Renal cortex interstitium (tissue), 15 donors: ENCODE measurements at places on chromosomes 4 and X. TPM values are rescaled to one million over a fixed set of nuclear protein-coding genes. Genes with fewer than 3 reads are reported as not detected.

- DNase-seq: peak; percentile 38
These were observed 92.9 kb downstream of the EGF start for GRCh38 chr4:110005461-110006056.

DNA sequence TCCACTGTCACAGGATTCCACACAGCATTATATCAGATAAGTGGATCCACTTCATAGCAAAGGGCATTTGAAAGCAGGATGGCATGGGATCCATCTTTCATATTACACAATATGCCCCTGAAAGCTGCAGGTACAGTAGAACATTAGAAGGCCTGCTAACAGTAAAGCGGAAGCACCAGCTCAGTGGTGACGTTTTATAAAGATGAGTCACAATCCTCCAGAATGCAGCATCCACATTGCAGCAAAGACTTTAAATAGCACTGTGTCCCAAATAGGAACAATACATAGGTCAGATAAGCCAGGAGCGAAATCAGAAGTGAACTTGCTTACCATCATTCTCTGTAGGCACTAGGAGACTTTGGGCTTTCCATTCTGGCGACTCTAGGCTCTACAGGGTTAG lies 609.5 kb upstream of the FAT1 start:
- DNase-seq: no peak

DNA sequence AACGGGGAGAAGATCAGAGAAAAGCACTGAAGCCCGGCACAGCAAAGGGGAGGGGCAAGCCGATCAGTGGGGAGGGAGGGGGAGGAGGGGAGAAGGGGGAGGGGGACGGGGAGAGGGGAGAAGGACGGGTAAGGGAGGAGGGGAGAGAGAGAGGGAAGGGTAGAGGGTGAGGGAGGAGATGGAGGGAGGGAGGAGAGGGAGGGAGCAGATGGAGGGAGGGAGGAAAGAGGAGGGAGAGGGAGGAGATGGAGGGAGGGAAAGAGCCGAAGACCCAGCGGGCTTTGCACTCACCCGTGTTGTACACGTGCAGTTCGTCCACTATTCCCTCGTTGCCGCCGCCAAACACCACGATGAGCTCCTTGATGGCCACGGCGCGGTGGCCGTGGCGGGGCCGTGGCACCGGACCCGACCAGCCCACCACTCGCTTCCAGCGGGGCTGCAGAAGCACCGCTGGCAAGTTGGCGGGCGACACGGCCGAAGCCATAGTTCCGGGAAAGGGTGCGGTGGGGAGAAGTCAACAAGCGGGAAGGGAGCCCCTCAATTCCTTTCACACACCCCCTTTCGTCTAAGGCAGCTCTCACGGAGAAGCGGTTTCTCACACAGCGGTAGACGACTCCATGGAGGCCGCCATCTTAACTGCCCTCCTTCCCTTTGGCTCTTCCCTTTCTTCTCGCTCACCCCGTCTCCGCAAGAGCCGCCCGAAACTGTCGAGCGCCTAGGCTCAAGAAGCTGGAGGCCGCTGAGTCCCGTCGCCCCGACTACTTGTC lies 1.1 kb downstream of the HCFC1 start:
- no peak for DNase-seq

DNA sequence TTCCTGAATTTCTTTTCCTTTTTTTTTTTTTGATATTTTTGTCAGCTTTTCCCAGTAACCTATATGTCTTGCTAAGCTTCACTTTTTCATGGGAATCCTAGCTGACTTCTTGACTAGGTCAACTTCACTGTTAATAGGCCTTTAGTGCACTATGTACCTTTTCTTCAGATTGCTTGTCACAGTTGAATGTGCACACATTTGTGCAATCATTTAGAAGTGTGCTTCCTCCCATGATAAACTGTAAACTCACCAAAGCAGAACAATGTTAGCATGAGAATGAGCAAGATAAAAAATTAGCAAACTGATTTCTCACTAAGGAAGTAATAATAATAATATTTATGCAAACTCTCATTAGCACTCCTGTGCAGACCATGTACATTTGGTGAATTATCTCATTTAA lies 173.2 kb downstream of the PABPC4L start:
- DNase-seq: no peak

DNA sequence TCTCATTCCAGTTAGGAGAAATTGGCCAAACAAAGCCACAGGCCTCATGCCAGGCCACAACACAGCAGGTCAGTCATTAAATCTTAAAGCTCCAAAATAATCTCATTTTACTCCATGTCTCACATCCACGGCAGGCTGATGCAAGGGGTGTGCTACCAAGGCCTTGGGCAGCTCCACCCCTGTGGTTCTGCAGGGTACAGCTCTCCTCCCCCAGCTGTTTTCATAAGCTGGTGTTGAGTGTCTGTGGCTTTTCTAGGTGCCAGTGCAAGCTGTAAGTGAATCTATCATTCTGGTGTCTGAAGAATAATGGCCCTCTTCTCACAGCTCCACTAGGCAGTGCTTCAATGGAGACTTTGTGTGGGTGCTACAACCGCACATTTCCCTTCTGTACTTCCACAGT lies 949.2 kb downstream of the TECRL start:
- DNase-seq: no peak

- peak; percentile 34 for DNase-seq
These were observed 34.5 kb downstream of the SPINK2 start for GRCh38 chr4:56786955-56787354.

- peak; percentile 6 for DNase-seq
These were observed 710 bp downstream of the PRKG2 start for GRCh38 chr4:81214144-81214880.

- DNase-seq: no peak
These were observed 118.0 kb downstream of the SHISA3 start for GRCh38 chr4:42515156-42515884.

DNA sequence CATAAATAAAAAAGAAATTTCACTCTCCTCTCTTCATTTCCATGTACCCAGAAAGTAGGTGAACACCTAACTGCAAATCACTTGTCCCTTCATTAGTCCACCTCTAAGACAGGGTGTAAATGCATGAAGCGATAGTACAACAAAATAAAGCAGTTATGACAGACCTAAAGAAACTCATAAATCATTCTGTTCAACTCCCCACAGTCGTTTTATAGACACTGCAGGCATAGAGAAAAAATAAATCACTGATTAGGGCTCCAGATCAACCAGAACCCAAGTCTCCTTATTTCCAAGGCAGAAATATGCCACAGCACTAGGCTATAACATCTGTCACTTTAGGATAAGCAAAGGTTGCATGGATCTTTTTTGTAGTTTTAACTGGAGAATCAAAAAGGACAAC lies 3.0 kb downstream of the RASGEF1B start:
- no peak for DNase-seq

DNA sequence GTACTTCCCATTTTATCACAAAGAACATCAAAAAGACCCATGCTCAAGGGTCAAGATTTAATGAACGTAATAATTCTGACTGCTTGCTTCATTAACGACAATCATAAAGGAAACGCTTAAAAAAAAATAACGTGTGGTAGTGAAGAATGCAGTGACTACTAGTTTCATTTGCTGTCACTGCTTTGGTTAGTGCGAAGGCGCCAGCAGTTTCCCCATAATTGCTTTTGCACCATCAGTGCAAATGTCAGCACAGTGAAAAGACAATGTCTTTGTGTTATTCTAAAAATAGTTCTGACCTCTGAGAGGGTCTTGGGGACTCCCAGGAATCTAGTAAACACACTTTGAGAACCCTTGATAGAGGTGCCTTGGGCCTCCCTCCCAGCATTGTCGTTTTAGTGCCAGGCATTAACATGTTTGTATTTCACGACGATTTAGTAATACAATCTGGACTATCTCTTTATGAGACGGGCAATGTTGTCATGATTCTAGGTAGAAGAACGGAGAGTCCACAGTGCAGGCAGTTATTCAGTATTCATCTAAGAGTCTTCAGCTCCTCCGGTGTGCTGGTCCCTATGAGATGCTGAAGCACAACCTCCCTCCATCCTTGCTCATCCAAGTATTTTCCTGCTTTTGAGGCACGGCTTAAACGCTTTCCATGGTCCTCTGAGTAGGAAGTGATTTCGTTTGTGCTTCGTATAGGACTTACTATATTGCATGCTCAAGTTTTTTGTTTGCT lies 71.0 kb downstream of the AFF1 start:
- DNase-seq: no peak

- DNase-seq: no peak
These were observed 176.2 kb downstream of the CBR4 start for GRCh38 chr4:168833881-168834280.

DNA sequence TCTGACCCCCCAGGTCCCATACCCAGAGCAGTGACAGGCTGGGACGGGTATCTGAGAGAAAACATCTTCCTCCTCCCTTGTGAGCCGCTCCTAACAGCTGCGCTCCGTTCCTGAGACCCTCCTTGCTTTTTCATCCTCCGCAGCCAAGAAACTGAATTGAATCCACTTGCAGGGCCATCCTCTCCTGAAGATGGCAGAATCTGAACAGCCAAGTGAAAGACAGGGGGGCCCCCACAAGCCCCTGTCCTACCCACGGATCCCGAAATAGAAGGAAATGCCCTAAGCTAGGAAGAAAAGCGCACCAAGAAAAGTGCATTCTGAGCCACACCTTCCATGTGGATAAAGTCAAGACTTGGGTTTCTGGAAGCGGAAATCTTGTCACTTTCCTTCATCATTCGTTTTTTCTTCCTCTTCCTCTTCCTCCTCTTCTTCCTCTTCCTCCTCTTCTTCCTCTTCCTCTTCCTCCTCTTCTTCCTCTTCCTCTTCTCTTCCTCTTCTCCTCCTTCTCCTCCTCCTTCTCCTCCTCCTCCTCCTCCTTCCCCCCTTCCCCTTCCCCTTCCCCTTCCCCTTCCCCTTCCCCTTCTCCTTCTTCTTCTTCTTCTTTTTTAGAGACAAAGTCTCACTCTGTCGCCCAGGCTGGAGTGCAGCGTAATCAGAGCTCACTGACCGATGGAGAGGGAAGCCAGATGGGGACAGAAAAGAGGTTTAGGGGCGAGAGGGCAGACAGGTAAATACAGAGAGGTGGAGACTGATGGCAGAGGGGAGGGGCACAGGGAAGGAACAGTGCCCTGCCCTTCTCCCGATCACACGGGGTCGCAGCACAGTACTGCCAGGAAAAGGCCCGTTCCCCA lies 86.0 kb upstream of the WWC2 start:
- no peak for DNase-seq

DNA sequence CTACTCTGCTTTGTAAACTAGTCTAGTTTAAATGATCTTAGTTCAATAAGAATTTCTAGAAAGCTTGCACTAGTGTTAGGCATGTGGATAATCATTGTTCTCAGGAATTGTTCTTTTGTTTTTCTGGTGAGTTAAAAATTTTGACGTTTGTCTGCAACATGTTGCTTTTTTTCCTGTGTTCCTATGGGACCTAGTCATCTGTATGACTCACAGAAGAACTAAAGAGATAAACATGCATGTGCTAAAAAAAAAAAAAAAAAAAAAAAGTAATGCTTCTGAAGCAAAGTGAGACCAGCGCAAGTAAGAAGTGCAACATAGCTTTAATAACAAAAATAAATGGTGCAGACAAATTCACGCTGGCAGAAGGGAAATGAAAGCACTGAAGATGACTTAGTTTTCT lies 471.2 kb downstream of the IQCM start:
- no peak for DNase-seq

DNA sequence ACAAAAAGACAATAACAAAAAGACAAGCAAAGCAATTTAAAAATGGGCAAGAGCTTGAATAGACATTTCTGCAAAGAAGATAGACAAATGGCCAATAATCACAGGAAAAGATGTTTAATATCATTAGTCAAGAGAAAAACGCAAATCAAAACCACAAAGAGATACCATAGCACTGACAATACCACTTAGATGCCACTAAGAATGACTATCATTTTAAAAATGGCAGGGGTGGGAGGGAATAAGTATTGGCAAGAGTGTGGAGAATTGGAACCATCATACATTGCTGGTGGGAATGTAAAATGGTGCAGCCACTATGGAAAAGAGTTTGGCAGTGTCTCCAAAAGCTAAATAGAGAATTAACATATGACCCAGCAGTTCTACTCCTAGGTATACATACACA lies 15.1 kb upstream of the EXOC1 start:
- no peak for DNase-seq

DNA sequence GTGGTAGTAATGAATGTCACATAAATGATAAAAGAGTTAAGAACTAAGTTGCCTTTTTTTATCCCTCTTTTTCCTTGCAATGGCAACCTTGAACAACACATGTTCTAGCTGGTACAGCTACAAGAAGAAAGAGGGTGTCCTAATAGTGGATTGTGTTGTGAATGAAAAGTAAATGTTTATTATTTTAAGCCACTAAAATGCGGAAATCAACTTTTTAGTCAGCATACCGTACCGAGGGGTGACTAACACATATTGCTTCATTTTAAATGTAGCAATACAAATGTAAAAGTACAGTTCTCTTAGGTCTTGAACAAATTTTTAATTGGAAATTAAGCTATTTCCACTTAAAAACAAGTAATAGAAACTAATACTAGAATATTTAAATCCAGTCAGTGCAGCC lies 17.7 kb upstream of the AP1AR start:
- DNase-seq: no peak

- no peak for DNase-seq
These were observed 21.1 kb downstream of the RBM10 start for GRCh38 chrX:47166126-47166525.

GRCh38 chr4:138639018-138639741 lies 376.4 kb upstream of the NOCT start:
- no peak for DNase-seq

- no peak for DNase-seq
These were observed 149.8 kb downstream of the EFNB1 start for GRCh38 chrX:68978655-68979054.

- no peak for DNase-seq
These were observed 85.4 kb downstream of the CBR4 start for GRCh38 chr4:168924667-168925066.

SEC31A gene
- 221 TPM for polyA plus RNA-seq

ANOS1 gene
- polyA plus RNA-seq: 8.5 TPM

ASB12 gene
- 0.48 TPM for polyA plus RNA-seq

F8A2 gene
- not detected for polyA plus RNA-seq

RAB33A gene
- 0.78 TPM for polyA plus RNA-seq

KIAA1210 gene
- polyA plus RNA-seq: 1.7 TPM

NLGN3 gene
- 6.3 TPM for polyA plus RNA-seq

ADH7 gene
- polyA plus RNA-seq: not detected

DOK7 gene
- polyA plus RNA-seq: 2.2 TPM

DMP1 gene
- polyA plus RNA-seq: 0.04 TPM

SPANXA1 gene
- polyA plus RNA-seq: not detected
